NCI-H446 treated with DMSO at 0.1 percent for 48 hours (cell line): ENCODE measurements at places on chromosomes 3 and 15.

- no peak for DNase-seq
These were observed 44.9 kb downstream of the GJD2 start for GRCh38 chr15:34709866-34710265.

- no peak for DNase-seq
These were observed 24.3 kb upstream of the GCNT3 start for GRCh38 chr15:59587085-59587826.

DNA sequence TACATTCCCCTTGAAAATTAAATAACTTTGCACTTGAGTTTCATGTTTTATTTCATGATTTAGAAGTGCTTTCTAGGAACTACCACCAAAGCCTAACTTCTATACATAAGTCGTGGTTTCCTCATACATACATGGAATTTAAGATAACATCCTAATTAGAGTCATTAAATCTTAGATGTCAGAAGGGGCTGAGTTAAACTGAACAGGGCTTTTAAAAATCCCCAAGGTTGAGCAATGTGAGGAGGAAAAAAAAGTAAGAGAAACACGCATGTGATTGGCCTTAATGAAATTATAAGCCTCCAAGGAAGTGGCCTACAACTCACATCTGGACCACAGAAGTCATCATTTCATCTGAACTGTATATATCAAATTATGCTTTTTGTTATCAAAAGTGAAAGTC is 303.1 kb upstream of the SEMA6D start:
- no peak for DNase-seq

DNA sequence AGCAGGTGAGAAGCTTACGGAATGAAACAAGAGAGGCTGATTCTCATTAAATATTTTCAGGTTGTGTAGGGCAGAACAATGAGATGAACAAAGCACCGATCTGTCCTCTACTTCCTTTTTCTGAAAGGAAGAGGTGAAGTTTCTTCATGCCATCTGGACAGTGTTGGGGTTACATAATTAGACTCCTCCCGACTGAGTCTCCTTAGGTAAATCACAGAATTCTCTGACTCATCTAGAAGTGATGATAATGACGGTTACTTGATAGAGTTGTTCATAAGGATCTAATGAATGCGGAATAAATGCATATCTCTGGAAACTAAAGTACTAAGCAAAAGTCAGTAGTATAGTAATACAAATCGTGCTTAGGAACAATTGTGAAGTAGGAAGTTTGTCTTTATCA is 21.2 kb downstream of the CRTC3 start:
- no peak for DNase-seq

- no peak for DNase-seq
These were observed 326.1 kb downstream of the UNC13C start for GRCh38 chr15:54304321-54304720.
